Stimulated activated CD8-positive, alpha-beta memory T cell treated with anti-CD3 and anti-CD28 coated beads, Interleukin-4, amount 100 ng/mL, for 48 hours (primary cell): ENCODE measurements at places on chromosomes 3 and 15.
A peak's percentile ranks its signal among the peaks of the same experiment; 100 is the strongest.

DNA sequence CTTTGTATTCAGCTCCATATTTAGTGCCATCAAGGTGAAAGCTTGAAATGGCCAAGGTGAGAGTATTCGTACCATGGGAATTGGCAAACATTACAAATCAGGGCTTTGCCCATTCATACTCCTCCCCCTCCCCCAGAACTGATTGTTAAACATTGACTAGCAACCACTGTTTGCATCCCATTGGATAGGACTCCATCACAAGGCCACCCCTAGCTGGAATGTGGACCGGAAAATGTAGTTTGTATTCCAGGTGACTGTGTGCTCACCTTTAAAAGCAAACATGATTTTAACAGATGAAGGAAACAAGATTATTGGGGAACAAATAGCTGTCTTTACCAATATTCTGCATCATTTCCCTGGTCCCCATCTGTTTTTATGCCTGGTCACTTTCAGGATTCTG lies 14.1 kb downstream of the ST3GAL6 start:
- no peak for DNase-seq

GRCh38 chr3:113436809-113437208 lies 4.5 kb downstream of the CFAP44 start:
- DNase-seq, result no peak

DNA sequence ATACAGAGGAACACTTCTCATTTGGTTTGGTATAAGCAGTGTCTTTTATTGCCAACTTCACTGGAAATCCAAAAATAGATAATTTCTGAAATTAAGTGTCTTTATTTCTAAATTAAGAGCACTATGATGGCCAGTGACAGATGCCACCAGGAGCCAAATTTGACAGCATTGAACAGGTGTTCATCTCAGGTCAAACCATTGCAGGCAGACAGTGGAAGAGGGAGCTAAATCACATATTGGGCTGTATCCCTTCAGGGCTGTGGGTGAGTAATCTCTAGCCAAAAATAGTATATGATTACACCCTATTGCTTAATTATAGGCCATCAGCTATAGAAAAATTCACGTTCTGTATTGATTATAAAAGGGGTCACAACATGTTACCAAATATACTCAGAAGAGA lies 457.7 kb downstream of the NAALADL2 start:
- no peak for DNase-seq

GRCh38 chr3:187994221-187995042 lies 159.5 kb upstream of the LPP start:
- DNase-seq, result no peak

- DNase-seq, result peak; percentile 87
These were observed 64.6 kb downstream of the CRTC3 start for GRCh38 chr15:90594301-90594738.

GRCh38 chr3:37103103-37103808 lies 71.1 kb downstream of the LRRFIP2 start:
- DNase-seq, result no peak

DNA sequence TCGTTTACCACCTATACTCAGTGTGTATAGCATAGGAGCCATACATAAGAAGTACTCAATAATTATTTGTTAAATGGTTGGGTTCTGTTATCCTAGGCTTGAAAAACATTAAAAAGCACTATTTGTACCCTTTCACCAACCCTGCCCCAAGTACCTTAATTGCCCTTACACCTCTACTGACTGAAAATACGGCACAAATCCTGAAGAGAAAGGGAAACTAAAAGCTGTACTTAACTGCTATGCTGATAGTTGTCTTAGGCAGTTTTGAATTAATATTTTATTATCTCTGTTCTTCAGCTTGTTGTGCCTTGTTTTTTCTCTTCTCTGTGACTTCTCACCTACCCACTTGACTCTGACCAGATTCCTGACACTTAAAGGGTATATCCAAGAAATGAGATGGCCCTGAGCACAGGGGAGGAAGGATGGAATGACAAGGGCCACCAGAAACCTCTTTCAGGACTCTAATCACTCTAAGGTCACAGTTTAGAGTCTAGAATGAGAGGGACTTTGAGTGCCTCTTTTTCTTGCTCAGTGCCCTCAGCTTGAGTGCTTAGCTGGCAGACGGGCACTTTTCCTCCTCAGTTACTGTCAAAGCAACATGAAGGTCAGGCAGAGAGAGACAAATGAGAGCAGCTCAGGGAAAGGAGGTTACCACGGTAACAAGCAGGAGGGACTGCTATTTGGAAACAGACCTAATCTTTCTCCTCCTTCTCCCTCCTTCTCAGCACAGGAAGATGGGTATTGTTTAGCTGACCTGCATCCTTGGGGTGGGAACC lies 136.5 kb downstream of the ZNF609 start:
- no peak for DNase-seq

DNA sequence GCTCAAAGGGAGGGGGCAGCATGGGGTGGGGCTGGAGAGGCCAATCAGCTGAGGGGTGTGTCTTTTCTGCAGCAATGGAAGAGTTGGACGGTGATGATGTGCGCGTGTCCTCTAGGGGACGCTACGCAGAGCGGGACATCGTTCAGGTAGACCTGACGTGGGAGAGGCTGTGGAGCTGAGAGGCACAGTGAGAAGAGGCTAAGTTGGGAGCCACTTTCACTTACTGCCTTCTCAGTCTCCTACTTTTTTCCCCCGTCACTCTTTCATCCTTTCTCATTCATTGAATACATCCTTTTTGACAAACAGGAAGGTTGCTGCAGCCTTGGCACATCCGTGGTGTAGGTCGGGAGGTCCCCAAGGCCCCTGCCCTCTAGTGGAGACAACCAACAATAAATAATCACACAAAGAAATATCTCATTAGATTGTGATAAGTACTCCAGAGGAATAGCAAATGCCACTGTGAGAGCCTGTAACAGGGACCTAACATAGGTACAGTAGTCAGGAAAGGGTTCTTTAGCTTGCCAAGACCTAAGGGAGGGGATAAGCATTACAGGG lies 4.4 kb upstream of the BRPF1 start:
- peak; percentile 71 for DNase-seq

DNA sequence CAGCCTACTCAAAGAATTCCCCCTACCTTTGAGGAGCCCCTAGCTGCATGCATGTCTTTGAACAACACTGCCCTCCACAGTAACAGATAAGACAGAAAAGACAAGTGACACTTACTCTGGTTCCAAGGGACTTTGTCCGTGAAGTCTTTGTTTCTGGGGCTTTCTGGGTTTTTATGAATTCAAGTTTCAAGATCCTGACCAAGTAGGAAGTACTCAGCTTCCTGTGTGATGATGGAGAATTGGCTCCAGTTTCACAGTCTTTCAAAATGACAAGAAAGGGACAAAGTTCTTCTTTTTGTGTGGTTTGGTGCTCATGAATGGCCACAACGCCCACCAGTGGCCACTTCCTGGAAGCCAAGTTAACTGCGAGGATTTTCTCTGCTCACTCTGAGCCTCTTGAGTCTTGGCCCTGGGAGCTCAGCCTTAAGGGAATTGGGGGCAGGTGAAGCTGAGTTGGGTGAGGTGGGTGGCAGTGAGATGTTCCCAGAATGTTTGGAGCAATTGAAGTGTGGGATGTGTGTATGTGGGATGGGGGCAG lies at the start of gene CCR1:
CCR1 (minus strand) TSS at position 147 of the 538 bp plus-strand sequence. CDS start 4,000 bp downstream, outside the sequence.
- DNase-seq, result peak; percentile 75

GRCh38 chr3:171184372-171184771 lies 157.9 kb upstream of the SLC2A2 start:
- peak; percentile 31 for DNase-seq

DNA sequence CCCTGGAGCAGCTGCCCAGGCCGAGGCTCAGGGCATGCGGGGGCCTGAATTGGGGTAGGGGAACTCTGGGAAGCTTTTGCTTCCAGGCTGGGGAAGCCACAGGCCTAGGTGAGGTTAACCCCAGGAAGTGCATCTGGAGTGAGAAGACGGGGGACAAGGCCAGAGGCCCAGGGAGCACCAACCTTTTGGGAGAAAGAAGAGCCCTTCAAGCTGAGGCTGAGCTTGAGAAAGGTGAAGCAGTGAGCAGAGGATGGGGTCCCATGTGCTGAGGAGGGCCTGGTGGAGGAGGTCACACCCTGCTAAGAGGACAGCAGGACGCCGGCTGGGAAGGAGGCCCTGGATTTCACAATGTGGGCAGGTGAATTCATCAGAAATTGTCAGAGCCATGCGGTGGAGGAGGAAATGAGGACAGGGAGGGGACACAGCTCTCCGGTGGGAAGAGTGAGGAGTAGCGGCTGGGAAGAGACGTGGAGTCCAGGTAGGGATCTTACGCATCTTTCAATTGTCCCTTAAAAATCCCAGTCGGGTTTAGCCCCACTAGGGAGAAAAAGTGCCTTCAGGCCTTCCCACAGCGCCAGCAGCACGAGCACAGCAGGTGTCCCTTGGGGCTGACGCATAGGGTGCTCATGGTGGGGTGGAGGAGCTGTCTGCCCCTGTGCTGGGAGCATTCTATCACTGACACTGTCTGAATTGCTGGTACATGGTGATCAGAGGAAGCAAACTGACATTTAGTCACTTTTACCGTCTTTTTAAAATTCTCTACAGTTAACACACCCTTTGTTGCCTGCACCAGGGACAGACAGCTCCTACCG lies 50.9 kb downstream of the HCN4 start:
- DNase-seq, result no peak
